ENCODE measurements at places on chromosomes 7 and 10. TPM values are rescaled to one million over a fixed set of nuclear protein-coding genes. Genes with fewer than 3 reads are reported as not detected.

GRCh38 chr7:115593111-115593510 lies 437.5 kb downstream of the TFEC start:
- DNase-seq, result no peak

Gene VWDE
- not detected for polyA plus RNA-seq

DNA sequence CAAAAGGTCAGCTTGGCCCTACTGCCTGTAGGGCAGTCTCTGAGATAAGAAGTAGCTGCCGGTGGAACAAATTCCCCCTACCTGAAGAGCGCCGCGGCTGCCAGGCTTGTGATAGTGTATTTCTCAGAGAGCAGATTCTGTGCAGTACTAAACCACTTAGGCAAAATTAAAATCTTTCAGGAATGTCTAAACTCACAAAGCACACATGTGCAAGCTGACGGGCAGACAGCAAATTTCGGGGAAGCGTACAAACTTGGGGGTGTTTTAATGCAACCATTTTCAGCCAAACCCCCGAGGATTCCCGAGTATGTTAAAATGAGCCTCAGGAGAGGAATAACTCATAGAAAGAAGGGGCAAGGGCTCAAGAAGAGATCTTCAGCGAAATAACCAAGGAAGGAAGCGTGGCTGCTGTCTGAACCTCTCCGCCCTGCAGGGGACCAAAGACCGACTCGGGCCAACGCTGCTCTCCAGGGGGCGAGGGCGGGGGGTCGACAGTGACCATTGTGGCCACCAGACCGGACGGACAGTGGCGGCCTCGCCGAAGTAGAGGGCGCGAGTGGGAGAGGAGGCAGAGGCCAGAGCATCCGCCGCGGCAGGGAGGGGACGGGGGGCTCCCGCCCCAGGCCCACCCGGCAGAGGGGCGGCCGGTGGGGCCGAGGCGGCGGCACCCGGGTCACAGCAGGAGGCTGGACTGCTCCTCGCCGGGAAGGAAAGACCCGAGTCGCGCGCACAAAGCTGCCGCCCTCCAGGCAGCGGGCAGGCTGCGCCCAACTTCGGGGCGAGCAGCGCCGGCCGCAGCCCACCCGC lies 819 bp downstream of the HYCC1 start:
- DNase-seq, result peak; percentile 46

GRCh38 chr10:101961591-101962498 lies 94.1 kb downstream of the ARMH3 start:
- DNase-seq, result peak; percentile 66

Measured in heart right ventricle (tissue), 16 donors.